ENCODE measurements at places on chromosomes 4 and X.

DNA sequence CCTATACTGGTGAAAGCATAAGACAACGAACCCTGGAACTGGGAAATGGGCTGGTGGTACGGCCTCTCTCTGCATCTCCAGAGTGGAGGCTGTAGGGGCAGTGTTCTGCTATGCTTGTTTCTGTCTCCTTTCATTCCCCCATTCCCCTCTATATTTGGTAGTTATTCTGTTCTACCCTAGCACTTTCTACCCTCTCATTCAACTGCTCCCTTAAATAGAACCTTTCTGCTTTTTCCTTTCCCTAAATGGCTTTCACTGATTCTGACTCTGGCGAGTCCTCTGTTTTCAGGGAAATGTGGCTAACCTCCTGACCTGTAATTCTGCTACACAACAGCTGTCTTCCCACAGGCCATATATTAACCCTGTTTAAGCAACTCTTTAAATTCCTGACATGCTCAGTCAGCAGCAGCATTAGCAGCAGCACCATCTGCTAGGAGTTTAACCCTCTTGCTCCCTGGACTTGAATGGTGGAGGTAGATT, 94.2 kb downstream of the CXCL13 start:
- no peak for DNase-seq

DNA sequence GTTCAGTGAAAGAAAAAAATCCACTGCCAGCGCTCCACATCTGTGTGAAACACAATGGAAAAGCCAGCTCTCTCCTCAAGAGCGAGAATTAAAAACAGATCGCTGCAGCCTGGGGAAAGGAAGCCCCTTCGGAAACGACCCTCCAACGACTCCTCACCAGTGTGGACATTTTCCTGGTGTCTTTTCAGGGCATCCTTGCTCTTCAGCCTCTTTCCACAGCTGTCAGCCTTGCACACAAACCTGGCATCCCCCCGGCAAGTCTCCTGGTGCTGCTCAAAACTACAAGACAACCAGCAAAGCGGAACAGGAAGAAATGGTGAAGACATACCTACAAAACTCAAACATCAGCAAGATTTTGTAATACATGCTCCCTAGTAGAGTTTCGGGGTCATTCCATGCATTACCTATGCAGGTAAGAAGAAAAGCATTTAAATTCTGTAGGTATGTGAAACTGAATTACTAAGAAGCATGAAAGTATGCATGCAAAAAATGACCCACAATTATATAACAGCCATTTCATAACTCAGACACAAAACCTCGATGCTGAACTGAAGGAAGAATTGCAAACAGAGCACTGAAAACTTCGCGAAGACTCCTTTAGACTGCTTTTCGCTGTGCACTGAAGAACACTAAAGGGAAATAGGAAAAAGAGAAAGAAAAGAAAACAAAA, 106.1 kb downstream of the PRDM5 start:
- DNase-seq: no peak

DNA sequence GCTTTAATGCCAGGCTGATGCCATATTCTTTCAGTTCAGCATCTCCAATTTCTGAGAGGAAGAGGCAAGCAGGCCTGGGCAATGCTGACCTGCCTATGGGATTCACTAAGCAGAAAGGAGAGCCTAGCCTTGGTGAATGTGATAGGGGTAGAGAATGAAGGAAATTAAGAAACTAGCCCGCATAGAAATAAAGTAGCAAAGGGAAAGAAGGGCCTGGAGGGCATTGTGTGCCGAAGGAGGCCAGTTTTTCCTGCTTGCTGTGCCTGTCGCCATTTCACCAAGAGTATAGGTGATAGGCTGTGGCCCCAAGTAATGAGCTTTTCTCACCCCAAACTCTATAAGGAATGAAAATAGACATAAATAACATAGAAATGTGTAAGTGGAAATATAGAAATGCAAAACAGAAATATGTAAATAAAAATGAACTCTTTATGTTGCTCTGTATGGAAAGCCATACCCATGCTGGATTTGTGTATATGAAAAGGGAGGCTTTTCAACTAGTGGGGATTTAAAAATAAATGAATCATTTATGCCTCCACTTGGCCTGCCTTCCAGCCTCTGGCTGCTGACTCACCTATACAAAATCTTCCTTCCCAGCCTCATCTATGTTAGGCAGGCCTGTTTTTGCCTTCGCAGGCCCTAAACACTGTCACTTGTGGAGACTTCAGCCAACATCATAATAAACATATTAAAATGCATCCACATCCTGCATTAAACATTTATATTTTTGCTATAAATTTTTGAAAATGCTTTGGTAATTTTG, 5.1 kb upstream of the OCRL start:
- DNase-seq: no peak

DNA sequence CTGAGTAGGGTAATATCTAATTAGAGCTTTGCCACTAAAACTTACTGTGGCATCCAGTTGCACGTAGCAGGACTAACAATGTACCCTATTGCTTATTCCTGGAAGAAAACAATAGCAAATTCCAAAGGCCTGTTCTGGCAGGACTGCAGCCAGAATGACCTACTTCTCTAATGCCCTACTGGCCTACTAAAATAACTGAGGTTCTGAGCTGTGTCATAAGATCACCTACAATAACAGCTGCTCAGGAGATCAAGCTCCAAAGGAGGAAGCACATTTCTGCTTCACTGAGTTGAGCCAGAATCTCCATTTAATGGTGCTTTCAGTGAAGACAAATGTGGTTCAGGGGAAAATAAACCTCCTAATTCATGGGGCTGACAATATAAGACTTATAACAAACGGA, 42.2 kb upstream of the CXCL8 start:
- DNase-seq: no peak

- DNase-seq: no peak
Observed at GRCh38 chrX:101931136-101931487, 715 bp downstream of the ZMAT1 start.

DNA sequence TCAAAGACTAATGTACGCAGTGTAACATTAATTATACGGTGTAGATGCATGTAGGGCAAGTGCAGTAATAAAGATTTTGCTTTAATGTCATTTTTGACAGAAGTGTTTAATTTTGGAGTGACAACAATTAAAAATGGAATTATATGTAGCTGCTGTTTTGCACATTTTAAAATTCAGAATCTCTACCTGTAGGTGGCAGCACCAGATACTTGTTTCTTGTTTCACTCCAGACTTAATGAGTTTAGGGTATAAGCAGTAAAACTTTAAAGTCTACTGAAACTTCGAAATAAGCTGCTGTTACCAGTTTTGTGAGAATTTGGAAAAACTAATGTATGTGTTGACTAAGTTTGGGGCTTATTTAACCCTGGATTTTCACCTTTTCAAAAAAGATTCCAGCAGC, 144.9 kb downstream of the POLA1 start:
- DNase-seq: no peak

- no peak for DNase-seq
Observed at GRCh38 chr4:70488748-70489147, 16.8 kb downstream of the MUC7 start.

DNA sequence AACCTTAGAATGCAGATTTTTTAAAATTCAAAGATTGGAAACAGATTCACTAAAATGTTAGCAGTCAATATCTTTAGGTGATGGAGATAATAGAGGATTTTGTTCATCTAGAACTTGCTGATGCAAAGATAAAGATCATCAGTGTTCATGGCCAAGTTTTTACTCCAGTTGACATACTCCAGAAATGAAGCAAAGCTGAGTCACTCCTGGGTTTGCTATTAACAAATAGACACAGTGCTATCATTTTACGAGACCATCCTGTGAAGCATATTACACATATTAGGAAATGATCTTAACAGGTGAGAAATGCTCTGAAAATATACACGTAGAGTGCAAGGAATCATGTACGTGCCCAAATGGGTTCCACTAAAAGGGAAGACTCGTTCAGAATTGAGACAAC, 170.6 kb upstream of the FAM9B start:
- no peak for DNase-seq

GRCh38 chr4:114109776-114110175, 130.3 kb upstream of the ARSJ start:
- no peak for DNase-seq

DNA sequence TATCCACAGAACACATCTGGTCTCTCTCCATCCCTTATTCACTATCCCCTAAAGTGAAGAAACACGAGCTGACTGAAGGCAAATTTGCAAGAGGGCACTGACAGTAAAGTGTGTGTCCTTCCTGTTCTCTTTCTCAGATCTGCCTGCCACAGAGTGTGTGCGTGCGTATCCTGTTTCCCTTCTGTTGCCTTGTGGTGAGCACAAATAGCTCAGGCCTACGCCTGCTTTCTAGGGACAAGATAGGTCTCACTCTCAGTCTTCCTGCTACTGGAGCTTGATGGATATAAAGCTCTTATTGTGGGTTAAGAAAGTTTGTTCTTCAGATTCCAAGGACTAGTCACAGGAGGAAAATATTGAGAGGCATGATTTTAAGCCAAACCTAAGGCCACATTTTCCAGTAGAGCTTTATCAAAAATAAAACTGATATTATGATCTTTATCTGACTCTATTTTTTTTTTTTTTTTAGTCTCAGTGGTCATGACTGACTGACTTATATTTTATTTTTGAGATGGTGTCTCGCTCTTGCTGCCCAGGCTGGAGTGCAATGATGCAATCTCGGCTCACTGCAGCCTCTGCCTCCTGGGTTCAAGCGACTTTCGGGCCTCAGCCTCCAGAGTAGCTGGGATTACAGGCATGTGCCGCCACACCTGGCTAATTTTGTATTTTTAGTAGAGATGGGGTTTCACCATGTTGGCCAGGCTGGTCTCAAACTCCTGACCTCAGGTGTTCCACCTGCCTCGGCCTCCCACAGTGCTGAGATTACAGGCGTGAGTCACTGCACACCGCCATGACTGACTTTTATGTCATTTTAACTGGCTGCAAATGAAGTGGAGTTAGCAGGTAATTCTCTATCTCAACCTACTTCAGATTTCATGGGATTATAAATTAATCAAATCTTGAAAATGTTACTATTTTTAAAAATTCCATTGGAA, 140.3 kb upstream of the SH3RF1 start:
- DNase-seq: peak; percentile 39

- DNase-seq: no peak
Observed at GRCh38 chrX:136711147-136711546, 63.2 kb downstream of the CD40LG start.

- no peak for DNase-seq
Observed at GRCh38 chrX:68640661-68641060, 6.8 kb upstream of the STARD8 start.

GRCh38 chr4:111994392-111994791, 150.9 kb upstream of the FAM241A start:
- DNase-seq: no peak

- no peak for DNase-seq
Observed at GRCh38 chr4:113687067-113687718, 74.3 kb downstream of the CAMK2D start.

DNA sequence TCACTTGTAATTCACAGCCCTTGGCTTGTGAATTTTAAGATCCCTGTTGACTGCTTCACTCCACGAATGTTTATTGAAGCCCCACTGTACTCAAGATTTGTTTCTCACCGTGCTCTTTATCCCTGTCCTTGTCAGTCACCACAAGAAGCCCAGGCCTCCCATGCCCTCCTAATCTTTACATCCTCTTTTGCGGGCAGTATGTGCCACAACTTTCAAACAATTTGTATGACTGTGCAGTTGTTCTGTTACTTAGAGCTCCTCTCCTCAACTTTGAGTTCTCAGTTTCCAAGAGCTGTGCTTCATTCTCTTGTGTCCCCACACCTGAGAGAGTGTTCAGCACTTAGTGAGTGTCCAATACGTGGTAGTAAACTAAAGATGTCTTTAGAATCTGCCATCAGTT, 467.7 kb downstream of the NKX6-1 start:
- no peak for DNase-seq

DNA sequence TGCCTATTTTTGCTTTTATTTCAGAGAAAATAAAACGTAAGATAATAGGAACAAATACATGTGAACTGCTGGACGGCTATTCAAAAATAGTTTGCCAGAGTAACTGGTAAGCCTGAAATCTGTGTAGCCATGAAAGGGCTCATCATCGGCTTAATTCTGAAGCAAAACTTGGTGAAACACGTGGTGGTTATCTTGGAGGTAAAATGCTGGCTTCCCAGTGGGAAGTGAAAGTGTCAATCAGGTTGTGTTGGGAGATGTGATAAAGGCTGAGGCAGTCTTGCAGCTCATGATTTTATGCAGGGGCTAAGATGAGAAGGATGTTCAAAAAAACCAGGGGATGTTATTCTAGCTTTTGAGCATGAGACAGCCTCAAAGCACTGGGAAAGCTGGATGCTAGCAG, 36.1 kb upstream of the TLR2 start:
- no peak for DNase-seq

- DNase-seq: no peak
Observed at GRCh38 chr4:98845960-98846359, 83.0 kb downstream of the EIF4E start.

DNA sequence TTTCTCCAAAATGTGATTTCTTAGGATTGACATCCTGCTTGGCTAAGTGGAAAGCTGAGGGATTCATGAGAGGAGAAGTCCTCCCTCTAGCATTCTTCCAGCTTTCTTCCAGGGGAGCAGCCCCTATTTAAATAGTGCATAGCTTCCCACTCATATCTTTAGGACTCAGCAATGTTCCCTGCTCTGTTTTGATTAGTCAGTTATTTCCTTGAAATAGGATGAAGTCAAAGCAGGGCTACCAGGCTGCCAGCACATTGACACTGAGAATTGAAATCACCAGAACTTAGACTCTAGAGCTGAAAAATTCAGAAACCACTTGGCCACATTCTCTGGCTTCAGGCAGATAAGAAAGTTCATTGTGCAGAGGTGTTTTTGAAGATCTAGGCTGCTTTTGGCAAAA, 74.7 kb upstream of the SMAD1 start:
- no peak for DNase-seq

DNA sequence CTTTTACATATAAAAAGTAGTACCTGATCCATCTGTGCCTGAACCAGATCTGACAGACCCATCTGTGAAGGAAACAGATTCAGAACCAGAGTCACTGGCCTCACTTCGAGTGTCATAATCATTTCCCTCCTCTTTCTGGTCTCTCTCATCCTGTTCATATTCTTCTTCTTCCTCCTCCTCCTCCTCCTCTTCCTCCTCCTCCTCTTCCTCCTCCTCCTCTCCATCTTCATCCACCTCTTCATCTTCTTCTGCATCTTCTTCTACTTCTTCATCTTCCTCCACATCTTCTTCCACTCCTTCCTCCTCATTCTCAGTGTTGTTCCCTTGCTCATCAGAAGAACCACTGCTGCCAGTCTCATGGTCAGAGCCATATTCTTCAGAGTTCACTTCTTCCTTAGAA, 12.9 kb downstream of the YTHDC1 start:
- DNase-seq: no peak

DNA sequence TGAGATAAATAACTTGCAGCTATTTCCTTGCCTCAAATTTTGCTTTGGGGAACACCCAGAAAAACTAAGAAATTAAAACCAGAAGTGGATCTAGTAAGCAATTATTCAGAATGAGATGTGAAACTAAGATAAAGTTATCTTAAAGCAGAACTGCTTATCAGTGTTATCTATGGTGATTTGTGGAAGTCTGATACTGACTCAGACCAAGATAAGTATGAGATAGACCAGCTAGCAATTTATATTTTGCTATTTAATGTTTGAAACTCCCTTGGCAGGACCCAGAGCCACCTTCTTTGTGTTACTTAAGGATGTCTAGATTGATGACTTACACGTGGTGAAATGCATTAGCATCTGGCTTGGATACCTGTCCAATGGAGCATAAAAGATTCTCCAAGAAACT, 368.1 kb downstream of the EPHA5 start:
- no peak for DNase-seq
